Activated CD8-positive, alpha-beta T cell treated with anti-CD3 and anti-CD28 coated beads for 36 hours (primary cell): ENCODE measurements at places on chromosomes 12 and 14.

- no peak for DNase-seq
Measured at GRCh38 chr12:128794661-128795529, 28.9 kb downstream of the SLC15A4 start.

DNA sequence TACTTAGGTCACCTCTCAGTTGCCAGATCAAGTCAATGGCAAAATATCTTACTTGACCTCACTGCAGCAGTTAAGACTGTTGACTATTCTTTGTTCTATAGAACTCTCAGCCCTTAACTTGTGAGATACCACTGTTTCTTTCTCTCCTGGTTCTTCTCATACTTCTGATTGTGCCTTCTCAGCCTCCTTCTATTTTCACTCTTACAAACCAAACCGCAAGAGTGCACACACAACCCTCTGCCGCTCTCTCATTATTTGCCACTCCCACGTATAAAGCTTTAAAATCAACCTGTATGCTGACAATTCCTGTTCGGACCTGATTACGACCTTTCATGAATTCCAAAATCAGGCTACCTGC, 4.5 kb downstream of the E2F7 start:
- no peak for DNase-seq

- DNase-seq, result no peak
Measured at GRCh38 chr14:52219488-52220084, 47.9 kb upstream of the PTGDR start.

DNA sequence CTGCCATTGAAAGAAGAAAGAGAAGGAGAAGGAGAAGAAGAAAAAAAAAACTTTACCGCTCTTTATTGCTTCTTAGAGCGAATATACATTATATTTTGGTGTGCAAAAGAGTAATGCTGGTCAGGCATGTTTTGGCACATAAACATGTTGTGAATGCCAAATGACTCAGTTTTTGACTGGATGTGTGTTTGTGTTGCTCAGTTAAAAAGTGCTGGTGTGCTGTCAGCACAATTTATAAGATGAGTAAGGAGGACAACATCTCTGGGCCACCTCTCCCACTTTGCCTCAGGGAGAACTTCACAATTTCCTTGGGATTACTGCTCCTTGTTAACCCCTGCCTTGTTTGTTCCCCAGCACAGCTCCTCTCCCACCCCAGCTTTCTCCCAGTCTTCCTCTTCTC, 584.8 kb downstream of the ETNK1 start:
- DNase-seq, result no peak

GRCh38 chr12:117485984-117486839, 124.8 kb upstream of the NOS1 start:
- no peak for DNase-seq

DNA sequence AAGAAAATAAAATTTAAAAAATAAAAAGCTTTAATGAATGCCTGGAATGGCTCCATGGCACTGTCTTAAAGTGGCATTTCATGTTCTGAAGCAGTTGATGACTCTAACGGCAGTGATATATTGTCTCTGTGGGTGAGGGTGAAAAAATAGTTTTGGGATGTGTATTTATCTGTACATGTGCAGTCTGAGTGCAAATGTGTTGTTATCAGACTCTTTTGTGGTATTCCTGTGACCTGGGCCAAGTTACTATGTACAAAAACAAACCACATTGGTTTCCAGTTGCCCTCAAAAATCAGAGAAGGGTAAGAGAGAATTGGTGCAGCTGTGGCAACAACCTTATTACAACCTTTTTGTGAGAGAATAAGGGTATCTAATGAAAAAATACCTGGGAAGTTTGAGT, 81.7 kb upstream of the CCDC91 start:
- no peak for DNase-seq

- DNase-seq, result no peak
Measured at GRCh38 chr12:55816881-55817344, 611 bp downstream of the SARNP start.

- no peak for DNase-seq
Measured at GRCh38 chr14:103281496-103282231, 52.4 kb upstream of the EIF5 start.

GRCh38 chr14:46626876-46627275, 24.7 kb downstream of the RPL10L start:
- DNase-seq, result no peak

DNA sequence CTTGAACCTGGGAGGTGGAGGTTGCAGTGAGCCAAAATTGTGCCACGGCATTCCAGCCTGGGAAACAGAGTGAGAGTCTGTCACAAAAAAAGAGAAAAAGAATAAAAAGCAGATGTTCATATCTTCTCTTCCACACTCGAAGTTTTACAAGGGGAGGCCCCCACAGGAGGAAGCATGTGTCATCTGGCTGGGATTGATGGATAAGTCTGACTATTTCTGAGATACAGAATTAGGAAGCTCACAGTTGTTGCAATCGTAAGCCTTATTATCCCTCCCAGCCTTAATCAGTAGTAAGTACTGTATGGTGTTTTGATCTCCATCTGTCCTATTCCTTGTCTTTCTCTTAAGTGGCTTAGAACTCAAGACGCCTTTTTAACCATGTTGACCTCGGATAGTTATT, 31.9 kb upstream of the RASSF8 start:
- DNase-seq, result no peak

DNA sequence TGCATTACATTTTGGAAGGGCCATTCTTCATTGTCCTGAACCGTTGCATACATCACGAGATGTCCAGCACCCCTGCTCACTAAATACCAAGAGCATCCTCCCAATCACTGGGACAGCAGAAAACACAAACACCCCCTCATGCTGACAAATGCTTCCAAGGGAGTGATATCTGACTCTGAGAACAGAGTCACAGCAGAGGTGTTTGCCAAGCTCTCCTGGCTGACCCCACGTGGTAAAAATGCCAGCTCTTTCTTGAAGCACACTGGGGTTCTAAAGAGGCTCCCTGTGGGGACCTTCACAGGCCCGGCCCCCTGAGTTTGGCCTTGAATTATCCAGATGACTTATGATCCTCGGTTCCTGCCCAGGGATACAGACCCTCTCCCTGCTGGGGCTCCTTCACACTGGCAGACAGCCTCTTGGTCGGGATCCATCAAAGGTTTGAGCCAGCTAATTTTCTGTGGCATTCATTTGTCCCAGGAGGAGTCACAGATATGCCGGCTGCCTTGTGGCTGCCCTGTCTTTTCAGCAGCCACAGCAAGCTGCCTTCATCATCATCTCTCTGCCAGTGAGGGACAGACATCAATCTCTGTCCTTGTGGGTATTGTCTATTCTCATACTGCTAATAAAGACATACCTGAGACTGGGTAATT, 43.1 kb upstream of the PSMC1 start:
- DNase-seq, result no peak

GRCh38 chr12:115500872-115501271, 776.6 kb downstream of the MED13L start:
- no peak for DNase-seq

GRCh38 chr14:102927878-102928411, 5.5 kb downstream of the AMN start:
- no peak for DNase-seq

GRCh38 chr14:23252420-23253333, 14.9 kb downstream of the RNF212B start:
- DNase-seq, result no peak

DNA sequence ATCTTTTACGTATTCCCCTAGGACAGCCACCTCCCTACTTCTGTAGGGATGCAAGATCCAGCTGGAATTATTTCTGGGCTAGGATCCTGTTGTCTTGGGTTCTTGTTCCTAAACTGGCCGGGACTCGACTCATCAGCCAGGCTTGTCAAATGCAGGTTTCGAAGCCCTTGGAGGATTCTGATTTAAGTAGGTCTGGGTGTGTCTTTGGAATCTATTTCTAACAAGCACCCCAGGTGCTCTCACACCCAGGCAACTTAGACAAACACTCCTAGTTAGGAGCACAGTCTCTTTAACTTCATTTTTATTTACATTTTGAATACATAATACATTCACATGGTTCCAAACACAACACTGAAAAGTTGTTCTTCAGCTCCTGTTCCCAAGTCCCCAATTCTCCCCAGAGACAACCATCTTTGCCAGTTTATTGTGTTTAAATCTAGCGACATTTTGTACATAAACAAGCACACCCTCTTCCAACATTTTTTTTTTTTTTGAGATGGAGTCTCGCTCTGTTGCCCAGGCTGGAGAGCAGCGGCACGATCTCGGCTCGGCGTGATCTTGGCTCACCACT, 20.9 kb downstream of the MORN3 start:
- DNase-seq, result no peak

- no peak for DNase-seq
Measured at GRCh38 chr14:29030970-29031369, 264.4 kb downstream of the FOXG1 start.

DNA sequence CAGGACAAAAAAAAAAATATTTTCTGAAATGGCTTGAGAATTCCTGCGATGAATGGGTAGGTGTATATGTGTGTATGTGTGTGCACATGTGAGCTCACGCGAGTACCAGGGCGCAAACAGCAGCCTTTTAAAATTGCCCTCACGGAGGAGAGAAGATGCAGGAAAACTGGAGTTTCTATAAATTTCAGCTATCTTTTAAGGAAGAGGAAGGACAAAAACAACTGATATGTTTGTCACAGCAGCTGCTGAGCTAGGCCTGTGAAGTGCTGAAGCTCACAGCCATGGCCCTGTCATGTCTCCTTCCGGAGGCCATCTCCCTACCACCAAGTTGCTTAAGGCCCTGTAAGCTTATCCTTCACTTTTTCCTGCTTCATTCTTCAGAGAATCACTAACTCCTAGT, 40.8 kb downstream of the DUSP16 start:
- DNase-seq, result no peak

DNA sequence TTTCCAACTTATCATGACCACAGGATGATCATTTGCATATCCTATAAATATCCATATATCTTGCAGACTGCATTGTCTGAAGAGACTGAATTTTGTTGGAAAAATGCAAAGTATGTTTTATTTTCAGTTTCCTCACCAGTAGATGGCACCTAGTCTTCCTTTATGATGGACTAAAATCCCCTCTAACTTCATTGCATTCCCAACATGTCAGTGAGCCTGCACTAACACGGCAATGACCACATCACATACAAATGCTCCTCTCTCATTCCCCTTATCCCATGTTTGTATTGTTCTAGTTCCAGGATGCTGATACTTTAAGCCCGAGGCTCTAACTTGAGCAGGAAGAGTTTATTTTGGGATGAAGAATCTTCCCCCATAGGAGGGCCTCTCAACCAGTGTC, 24.7 kb upstream of the MYBPC1 start:
- no peak for DNase-seq

- DNase-seq, result no peak
Measured at GRCh38 chr12:18483698-18484325, 222.5 kb downstream of the PIK3C2G start.

DNA sequence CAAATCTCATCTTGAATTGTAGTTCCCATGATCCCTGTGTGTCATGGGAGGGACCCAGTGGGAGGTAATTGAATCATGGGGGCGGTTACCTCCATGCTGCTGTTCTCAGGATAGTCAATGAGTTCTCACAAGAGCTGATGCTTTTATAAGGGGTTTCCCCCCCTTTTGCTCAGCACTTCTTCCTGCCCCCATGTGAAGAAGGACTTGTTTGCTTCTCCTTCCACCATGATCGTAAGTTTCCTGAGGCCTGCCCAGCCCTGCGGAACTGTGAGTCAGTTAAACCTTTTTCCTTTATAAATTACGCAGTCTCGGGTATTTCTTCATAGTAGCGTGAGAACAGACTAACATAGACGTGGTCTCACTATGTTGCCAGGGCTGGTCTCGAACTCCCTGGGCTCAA, 56.1 kb upstream of the EIF5 start:
- DNase-seq, result no peak

GRCh38 chr12:84186433-84186832, 726.2 kb downstream of the SLC6A15 start:
- no peak for DNase-seq

- no peak for DNase-seq
Measured at GRCh38 chr14:94320243-94320642, 2.9 kb downstream of the SERPINA6 start.

GRCh38 chr14:67653651-67654280, 20.7 kb downstream of the VTI1B start:
- DNase-seq, result no peak

- peak; percentile 34 for DNase-seq
Measured at GRCh38 chr14:50835280-50835679, 4.3 kb upstream of the NIN start.

- DNase-seq, result no peak
Measured at GRCh38 chr14:32601906-32602305, 272.8 kb downstream of the AKAP6 start.

GRCh38 chr14:52033101-52033642, 35.7 kb downstream of the NID2 start:
- no peak for DNase-seq

DNA sequence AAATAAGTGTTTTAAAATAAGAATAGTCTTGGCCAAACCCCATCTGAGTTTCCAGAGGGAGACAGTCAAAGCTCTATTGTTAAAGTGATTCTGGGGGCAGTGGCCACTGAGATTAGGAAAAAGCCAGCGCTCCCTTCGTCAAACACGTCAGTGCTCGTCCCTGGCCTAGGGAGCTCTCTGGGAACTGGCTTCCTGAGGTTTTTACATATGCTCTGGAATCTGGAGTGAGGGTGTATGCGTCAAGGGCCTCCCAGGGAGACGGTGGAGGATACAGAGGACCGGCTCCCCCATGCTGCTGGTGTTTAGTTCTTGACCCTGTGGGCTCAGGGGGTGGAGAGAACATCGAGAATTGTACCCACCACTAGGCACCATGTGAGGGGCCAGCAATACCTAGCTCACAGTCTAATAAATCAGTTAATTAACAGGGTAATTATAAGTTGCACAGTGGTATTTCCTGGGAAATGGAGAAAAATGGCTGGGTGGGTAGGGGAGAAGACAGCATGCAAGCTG, 87.0 kb downstream of the SLC25A47 start:
- DNase-seq, result no peak

DNA sequence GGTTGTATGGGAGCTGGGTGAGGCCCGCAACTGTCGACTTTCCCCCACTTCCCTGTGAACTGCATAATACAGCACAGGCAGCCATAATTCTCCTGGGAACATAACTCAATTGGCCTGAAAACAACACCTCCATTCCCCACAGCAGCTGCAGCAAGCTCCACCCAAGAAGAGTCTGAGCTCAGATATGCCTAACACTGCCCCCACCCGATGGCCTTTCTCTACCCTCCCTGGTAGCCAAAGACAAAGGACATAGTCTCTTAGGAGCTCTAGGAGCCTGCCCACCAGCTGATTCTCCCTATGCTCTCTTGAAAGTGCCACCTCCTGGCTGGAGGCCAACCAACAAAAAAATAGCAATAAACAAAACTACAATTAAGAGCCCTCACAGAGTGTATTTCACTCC, 542.7 kb upstream of the LMO3 start:
- no peak for DNase-seq

GRCh38 chr12:111045941-111046340, 125.6 kb upstream of the MYL2 start:
- no peak for DNase-seq

- DNase-seq, result no peak
Measured at GRCh38 chr14:34983148-34983760, 462 bp downstream of the SRP54 start.

DNA sequence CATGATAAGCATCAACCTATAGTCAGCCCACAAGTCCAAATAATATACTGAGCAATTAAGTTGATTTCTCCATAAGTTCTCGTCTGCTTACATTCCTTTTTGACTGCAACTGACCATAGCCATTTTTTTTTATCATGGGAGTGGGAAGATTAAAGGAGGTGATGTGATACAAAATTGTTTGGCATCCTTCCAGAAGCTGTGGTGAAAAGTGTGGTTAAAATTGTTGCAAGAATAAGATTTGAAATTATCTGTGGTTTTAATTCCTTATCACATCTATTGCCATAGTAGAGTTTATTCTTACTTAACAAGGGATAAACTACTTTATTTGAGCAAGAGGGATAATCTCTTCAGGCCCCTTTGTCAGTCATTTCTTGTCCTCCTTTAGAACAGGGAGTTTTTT, 50.7 kb downstream of the LIN52 start:
- DNase-seq, result no peak
